ENCODE measurements at places on chromosomes 5 and 9. TPM values are rescaled to one million over a fixed set of nuclear protein-coding genes. Genes with fewer than 3 reads are reported as not detected.

Gene ORM2
- total RNA-seq, result not detected

Gene TCF7
- total RNA-seq, result 2.5 TPM

Gene PTGER4
- 3.4 TPM for total RNA-seq

Gene CANX
- total RNA-seq, result 596 TPM

Gene PCDHB6
- total RNA-seq, result not detected

Gene PCDHGB7
- total RNA-seq, result 0.03 TPM

GRCh38 chr5:111127453-111128195 is 35.5 kb downstream of the WDR36 start:
- DNase-seq, result peak; percentile 4

DNA sequence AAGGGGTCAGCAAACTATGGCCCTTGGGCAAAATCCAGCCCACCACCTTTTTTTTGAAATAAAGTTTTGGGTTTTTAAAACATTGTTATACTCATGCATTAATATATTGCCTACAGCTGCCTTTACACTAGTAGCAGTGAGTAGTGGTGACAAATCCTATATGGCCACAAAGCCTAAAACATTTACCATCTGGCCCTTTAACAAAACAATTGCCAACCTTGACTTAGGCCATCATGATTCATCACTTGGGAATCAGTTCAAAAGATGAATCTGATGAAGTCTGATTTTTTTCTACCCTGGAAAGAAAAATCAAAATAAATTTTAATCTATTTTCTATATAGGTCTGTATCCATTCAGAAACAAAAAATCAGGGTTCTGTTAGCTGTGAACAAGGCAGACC is 484.9 kb downstream of the BNC2 start:
- no peak for DNase-seq

DNA sequence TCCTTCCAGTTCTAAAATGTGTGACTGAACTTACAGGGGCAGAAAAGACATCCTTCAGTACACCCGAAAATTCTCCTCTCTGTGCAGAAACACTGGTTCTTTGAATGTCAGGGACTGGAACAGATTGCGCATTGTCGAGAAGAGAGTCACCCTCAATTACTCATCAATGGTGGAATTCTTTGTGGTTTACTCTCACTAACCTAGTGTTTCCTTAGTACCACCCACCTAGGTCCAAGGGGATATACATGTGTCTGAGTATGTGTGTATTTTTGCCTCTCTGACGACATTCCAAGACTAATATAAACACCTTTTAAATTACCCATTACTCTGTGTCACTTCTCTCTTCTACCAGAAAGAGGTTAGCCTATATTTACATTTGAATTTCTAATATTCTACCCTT is 660.8 kb downstream of the TLE1 start:
- peak; percentile 87 for DNase-seq

- no peak for DNase-seq
Measured at GRCh38 chr5:56316299-56316994, 83.3 kb upstream of the ANKRD55 start.

DNA sequence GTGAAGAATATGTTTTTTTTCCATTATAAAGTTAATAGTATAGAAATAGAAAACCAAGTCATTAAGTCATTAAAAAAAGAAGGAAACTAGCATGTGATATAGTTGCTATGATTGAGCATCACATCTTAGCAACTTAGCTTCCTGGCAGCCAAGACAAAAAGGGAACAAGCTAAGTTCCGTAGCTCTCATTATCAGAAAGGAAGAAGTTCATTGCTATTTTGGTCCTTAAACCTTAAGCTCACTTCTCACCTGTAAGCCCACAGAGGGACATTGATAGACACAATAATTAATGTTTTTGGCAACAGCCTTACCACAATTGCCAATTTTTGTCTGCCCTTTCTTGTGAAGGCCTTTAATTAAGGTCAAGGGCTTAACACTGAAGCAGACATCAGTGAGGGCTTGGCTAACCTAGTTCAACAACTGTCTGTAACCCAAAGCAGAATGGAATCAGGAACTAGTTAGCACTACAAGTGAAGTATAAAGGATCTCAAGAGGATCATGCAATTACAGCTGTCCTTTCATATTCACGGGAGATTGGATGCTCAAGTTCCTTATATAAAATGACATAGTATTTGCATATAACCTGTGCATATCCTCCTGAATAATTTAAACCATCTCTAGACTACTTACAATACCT is 24.0 kb upstream of the KLF4 start:
- no peak for DNase-seq

GRCh38 chr5:83899326-83899970 is 178.8 kb upstream of the HAPLN1 start:
- DNase-seq, result no peak

DNA sequence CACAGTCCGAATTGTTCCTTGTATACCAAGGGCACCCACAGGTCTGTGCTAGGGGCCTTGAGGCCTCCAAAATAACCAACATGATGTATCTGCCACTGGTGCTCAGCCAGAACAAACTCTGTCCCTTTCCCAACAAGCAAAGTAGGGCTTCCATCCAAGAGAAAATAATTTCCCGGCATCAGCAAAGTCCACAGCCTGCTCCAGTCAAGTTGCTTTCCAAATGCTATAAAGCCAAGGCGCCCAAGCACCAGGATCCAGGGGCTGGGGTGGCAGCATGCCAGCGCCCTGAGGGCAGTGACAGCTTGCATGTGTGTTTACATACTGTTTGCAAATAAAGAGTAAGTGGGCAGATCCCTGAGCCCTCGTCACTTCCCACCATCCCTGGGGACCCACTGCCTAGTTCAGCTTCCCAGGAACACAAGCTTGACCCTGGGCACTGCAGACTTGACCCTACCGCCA is 155.9 kb downstream of the ERCC6L2 start:
- DNase-seq, result no peak

DNA sequence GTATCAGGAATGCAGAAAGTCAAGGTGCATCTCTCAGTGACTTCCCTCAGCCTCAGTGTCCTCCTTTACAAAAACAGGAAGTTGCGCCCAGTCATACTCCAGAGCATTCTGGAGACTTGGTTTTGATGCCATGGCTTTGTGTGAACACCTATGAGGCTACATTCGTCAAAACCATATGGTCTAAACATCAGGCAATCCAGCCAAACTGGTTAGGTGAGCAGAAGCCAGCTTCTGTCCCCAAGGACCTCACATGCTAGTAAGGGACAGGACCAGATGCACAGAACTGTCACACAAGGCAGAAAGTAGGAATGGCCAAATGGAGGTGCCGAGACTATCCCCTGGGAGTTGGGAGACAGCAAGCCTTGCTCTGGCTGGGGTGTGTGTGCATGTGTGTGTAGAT is 217.2 kb downstream of the MELK start:
- DNase-seq, result no peak

GRCh38 chr5:157088342-157088990 is 20.4 kb downstream of the HAVCR2 start:
- DNase-seq, result no peak

DNA sequence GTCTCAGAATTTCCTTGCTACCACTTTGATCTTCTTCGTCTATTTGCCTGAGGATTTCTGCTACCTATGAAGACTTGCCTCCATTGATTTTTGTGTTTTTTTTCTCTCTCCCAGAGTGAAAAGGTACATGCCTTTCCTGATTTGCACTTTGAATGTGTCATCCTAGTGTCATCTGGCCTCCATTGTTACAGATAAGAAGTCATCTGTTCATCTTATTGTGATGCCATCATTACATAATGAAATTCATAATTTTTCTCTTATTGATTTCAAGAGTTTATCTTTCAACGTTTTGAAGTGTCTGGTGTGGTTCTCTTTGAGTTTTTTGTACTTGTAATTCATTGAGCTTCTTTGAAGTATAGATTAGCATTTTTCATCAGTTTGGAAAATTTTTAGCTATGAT is 144.8 kb downstream of the SH3GL2 start:
- no peak for DNase-seq

- no peak for DNase-seq
Measured at GRCh38 chr9:114242837-114243236, 80.1 kb upstream of the ORM1 start.

- DNase-seq, result no peak
Measured at GRCh38 chr9:114860187-114860586, 54.3 kb upstream of the TNFSF15 start.

GRCh38 chr5:66231508-66231907 is 87.4 kb downstream of the SREK1 start:
- DNase-seq, result no peak

DNA sequence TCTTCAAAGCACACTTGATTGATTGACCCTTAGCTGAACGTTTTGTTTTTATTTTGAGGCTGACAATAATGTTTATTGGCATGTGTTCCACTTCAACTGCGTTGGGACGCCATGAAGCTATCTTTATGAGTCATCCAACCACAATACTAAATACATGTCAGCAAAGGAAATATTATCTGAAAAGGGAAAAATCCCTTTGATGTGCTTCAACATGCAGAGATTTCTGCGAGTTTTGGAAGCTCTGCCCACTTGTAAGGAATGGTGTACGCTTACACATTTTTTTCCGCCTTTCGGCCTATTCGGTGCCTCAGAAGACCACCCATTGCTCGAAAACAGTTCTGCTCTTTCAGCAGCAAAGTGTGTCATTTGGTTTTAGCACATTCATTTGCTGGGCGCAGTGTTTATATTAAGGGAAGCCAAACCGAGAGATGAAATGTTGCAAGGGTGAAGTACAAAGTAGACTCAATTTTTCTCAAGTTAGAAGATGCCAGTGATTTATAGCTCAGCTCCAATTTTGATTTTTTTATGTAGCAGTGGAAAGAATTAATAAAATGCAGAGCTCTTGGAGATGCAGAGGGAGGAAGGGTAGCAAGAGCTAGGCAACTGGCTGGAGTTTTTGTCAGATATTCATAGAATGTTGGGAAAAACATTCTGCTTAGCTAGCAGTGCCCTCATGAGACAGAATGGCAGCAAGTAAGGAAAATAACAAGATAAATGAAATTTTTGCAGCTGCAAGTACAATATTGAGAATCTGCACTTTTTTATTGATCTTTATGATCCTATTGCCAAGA is 68.9 kb downstream of the PRDM6 start:
- no peak for DNase-seq

DNA sequence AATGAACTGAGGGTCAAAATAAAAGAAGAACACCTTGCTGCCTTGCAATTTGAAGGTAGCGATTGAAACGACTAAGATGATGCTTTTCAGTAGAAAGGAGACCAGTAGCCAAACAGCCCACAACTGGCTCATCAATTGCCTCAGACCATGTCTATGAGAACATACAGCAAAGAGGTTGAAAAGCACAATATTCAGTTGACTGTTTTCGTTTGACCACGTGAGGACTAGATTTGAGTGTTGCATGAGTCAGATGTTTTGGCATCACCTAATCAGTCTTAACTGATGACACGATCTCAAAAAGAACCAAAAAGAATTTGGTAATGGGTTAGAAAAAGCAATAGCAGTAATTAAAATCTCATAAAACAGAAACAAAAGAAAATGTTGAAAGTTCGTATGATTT is 82.7 kb upstream of the IL7R start:
- DNase-seq, result no peak

DNA sequence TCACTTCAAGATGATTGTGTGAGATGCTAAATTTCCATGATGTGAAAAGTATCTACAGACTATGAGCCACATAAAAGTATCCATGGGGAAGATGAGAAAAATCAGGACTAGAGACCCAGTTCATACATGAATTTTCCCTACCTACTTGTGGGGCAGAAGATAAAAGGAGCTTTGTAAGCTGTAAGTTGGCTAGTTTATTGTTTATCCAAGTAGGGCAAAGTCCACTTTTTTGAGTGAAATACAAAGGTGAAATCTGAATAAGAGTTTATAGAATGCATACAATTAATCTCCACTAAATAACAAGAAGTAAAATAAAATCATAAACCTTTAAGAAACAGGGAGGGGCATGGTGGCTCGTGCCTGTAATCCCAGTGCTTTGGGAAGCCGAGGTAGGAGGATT is 160.4 kb downstream of the ELAVL2 start:
- no peak for DNase-seq

DNA sequence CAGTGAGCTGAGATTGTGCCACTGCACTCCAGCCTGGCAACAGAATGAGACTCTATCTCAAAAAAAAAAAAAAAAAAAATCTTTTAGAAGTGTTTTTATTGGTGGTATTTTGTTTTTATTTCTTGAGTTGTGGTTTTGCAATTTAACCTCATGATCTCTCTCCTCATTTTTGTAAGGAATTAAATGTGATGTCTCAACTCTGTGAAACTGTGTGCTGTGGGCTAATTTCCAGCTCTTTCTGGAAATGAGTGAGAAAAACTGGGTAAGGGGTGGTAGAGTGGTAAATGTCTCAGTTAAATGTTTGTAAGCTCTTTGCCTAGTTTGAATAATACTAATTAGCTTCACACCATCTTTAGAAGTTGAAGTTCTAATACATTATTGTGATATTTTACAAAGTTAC is 29.0 kb downstream of the ACO1 start:
- DNase-seq, result no peak

DNA sequence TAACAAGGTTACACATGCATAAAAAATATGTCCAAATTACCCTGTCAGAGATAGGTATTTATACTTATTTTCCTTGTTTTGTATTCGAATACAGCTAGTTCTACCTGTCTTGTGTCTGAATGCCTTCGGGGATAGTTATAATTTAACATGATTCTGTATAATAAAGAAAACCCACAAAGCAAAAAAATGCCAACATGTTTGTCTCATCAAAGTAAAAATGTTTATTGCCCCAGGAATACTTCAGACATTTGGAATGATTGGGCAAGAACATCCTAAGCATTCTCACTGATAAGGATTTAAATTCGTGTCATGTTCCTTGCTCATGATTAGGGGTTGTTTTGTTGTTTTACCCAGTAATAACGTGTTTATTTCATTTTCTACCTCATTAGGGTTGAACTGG is 74.5 kb downstream of the DOCK8 start:
- no peak for DNase-seq

DNA sequence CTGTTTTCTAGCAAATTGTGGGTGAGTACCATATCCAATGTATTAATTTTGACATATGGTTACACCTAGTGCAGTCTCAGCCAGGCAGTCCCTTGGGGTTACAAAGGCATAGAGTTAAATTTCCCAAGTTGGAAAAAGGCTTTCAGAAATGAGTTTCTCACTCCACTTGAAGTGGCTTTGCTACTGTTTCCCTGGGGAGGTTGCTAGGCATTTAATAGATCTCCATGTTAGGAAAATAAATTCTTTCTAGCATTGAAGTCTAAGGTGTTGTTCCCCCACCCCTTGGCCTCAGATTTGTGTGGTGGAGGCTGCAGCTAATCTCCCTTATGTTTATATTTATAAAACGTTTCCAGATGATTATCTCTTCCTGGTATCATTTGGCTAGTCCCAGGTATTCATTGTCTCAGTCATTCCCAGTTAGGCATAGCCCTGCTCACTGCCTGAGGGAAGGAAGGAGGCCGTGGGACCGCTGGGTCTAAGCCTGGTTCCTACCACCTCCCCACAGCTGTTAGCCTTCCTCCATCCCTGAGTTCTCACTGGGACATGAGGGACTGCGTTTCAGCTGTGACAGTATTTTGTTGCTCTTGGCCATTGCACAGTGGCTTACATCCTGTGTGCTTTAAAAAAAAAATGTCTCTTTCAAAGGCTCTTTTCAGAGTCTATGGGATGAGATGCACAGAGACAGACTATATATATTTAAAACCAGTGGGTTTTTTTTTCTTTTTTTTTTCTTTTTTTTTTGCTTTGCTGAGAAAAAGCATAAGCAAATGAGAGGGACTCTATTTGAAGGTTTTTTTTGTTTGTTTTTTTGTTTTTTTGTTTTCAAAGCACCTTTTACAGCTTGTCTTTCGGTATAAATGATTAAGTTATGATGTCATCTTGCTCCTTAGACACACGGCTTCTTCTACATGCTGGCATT is 121.5 kb downstream of the MAST4 start:
- DNase-seq, result no peak

GRCh38 chr9:79551586-79551985 is 20.2 kb upstream of the TLE4 start:
- no peak for DNase-seq

Measured in Caki2 (cell line).